Heart right ventricle (tissue), 16 donors: ENCODE measurements at places on chromosomes 6 and 20. TPM values are rescaled to one million over a fixed set of nuclear protein-coding genes. Genes with fewer than 3 reads are reported as not detected.

ZSWIM1 gene
- 9.6 TPM for total RNA-seq

PRDM1 gene
- 1.6 TPM for total RNA-seq

LAMA5 gene
- 85.7 TPM for total RNA-seq

CCR6 gene
- total RNA-seq = not detected

KIF3B gene
- total RNA-seq = 11.2 TPM

DNA sequence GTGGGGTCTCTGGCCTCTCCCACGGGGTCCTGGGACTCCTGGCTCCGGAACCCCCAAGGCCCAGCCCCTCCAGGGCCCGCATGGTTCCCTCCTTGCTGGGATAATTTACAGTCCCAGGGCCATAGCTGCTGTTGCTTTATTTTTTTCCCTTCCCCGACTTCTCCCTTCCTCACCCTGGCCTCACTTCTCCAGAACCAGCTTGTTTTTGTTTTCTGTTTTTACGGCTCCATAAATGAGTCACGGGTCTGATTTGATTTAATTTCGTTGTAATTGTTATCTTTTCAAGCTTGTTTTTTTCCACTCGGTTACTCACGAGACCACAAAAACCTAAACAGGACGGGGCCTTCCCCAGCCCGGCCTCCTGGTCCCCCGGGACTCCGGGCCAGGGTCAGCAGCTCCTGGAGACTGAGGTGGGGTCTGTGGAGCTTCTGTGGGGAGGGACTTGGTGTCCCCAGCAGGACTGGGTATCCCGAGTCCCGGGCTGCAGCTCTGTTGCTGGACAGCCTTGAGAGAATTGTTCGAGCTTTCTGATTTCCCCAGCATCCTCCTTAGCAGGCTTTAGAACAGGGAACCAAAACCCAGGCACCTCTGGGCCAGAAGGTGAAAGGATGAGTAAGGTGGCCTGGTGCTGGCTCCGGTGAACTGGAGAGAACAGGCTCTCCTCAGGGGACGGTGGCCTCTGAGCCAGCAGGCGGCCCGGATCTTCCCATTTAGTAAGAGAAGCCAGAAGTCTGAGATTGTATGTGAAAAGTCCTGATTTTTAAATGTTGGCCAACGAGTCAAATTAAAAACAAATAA lies 94.9 kb downstream of the CEBPB start:
- DNase-seq = no peak
- H3K27ac ChIP-seq = peak overlapping the region; percentile 85
- H3K4me1 ChIP-seq = peaks cover 10% of the 10 kb centered on the region

DNA sequence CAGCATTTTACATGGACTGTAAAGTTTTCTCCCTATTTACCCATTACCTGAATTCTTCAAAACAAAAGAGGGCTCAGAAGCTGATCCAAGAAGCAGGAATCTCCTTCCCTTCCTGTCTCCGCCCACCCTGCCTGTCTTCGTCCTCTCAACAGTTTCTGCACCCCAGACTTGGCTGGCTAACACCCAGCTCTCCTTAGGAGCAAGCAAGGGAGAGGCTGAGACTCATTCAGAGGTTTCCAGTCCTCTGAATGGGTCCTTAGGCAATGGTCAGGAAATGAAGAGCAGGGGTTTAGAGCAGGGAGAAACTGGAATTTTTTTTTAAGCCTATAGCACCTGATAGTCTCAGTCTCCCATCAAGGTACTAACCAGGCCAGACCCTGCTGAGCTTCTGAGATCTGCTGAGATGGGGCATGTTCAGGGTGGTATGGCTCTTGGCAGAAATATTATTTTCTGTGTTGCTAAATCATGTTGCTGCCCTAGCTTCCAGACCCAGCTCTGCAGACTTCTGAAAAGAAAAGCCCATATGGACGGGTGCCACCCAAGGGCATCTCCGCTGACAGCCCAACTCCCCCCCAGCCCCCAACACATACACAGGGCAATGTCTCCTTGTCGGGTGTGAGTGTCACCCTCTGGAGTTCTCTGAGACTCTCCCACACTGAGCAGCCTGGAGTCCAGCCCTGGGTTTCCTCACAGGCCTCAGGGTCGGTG lies 74.6 kb upstream of the CD93 start:
- H3K4me1 ChIP-seq = peaks cover 50% of the 10 kb centered on the region
- no peaks in the 10 kb centered on the region for H3K27me3 ChIP-seq
- H3K27ac ChIP-seq = peak overlapping the region; percentile 60
- H3K36me3 ChIP-seq = no peaks in the 10 kb centered on the region

- no peaks in the 10 kb centered on the region for H3K36me3 ChIP-seq
- no peaks in the 10 kb centered on the region for H3K4me1 ChIP-seq
- H3K4me3 ChIP-seq = no peak overlapping the region
- no peak overlapping the region for H3K27ac ChIP-seq
- DNase-seq = no peak
- H3K27me3 ChIP-seq = no peaks in the 10 kb centered on the region
Measured at GRCh38 chr6:89619567-89619966, 19.0 kb downstream of the LYRM2 start.

DNA sequence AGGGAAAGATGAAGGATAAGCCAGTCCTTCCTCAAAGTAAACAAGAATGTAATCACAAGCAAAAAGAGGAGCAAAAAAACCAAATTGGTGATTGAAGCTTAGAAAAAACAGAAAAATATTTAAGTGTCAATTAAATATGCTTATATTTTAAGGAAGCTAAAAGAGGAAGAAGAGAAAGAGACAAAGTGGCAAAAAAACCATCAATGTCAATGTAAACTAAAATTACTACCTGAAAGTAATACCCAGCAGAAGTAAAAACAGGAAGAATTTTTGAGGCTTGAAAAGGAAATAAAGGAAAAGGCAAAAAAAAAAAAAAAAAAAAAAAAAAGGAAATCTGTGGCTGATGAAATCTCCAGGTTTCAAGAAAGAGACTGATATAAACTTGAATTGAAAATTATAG lies 36.2 kb upstream of the OGFRL1 start:
- no peak overlapping the region for H3K27ac ChIP-seq
- H3K27me3 ChIP-seq = no peaks in the 10 kb centered on the region
- H3K36me3 ChIP-seq = no peaks in the 10 kb centered on the region
- peaks cover 48% of the 10 kb centered on the region for H3K4me1 ChIP-seq
- no peak overlapping the region for H3K4me3 ChIP-seq

GRCh38 chr6:52726193-52726542 lies 37.1 kb downstream of the GSTA2 start:
- H3K4me3 ChIP-seq = no peak overlapping the region
- no peaks in the 10 kb centered on the region for H3K27me3 ChIP-seq
- H3K4me1 ChIP-seq = no peaks in the 10 kb centered on the region
- H3K27ac ChIP-seq = no peak overlapping the region
- no peaks in the 10 kb centered on the region for H3K36me3 ChIP-seq

GRCh38 chr6:88165844-88166492 lies at the start of gene CNR1:
CNR1 (minus strand) TSS chr6:88166347; CDS start chr6:88145274, 21,073 bp downstream.
- peaks cover 88% of the 10 kb centered on the region for H3K27me3 ChIP-seq
- no peak within 1 kb of the TSS for H3K27ac ChIP-seq
- peak within 1 kb of the TSS; percentile 61 for H3K4me3 ChIP-seq
- H3K4me1 ChIP-seq = peaks cover 18% of the 10 kb centered on the region

SOX4 gene
- 10.5 TPM for total RNA-seq

DOK5 gene
- 17.3 TPM for total RNA-seq

MOG gene
- 2.5 TPM for total RNA-seq

DNA sequence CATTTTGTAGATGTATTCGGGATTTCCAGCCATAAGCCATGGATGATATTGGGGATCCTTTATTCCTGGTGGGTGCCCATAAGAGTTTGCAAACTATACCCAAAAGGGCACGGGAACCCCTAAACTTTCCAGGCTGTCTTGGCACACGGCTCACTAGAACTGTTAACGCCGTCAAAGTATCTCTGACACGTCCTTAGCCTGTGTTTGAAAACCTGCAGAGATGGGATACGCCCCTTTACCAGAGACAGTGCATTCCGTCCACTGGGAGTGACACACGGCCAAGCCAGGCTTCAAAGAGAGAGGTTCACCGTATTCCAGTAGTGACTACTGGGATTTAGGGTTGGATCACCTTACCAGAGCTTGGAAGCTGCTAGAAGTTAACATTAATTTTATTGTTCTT lies 95.0 kb downstream of the THBS2 start:
- H3K4me3 ChIP-seq = no peak overlapping the region
- peaks cover 27% of the 10 kb centered on the region for H3K4me1 ChIP-seq
- H3K27ac ChIP-seq = peak overlapping the region; percentile 61
- no peaks in the 10 kb centered on the region for H3K36me3 ChIP-seq
- no peaks in the 10 kb centered on the region for H3K27me3 ChIP-seq

DNA sequence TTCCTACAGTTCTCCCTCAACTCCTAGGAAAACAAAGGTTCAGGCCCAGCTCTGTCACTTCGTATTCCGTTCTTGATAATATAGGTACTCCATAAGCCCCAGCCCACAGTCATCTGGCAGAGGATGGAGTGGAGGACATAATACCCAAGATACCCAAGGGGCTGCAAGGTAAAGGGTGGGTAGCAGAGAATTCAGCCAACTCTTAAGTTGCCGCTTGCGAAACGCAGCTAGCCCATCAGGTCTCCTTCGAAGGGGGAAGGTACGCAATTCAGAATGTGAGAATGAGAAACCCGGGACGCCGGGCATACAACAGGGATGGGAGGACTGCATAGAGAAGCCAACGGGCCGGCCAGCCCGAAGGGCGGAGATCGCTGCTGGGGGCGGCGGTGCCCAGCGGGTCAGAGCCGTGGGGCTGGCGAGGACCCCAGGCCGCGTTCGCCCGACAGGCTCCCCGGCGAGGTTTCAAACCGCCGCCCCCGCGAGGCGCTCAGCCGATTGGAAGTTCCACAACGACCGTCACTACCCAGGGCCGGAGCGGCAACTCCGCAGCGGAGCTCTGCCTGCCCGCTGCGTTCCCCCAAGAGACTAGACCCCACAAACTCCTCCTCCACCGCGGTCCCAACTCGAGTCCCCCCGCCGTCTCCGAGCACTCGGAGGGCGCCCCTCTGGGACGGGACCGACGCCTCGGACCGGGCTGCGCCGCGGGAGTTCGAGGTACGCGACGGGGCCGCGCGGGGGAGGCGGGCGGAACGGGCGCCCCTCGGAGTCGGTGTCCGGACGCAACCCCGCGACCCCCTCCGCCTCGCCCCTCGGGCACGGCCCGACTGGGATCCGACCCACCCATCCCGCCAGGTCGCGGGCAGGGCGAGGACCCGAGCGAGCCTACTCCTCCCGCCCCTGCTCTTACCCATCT lies 911 bp downstream of the CDK19 start:
- no peaks in the 10 kb centered on the region for H3K36me3 ChIP-seq
- no peaks in the 10 kb centered on the region for H3K27me3 ChIP-seq
- DNase-seq = peak; percentile 44
- H3K27ac ChIP-seq = peak overlapping the region; percentile 96
- peaks cover 16% of the 10 kb centered on the region for H3K4me1 ChIP-seq

GRCh38 chr6:1729133-1729749 lies 119.5 kb downstream of the FOXC1 start:
- no peaks in the 10 kb centered on the region for H3K36me3 ChIP-seq
- DNase-seq = no peak
- no peaks in the 10 kb centered on the region for H3K27me3 ChIP-seq
- H3K27ac ChIP-seq = no peak overlapping the region
- H3K4me1 ChIP-seq = peaks cover 2% of the 10 kb centered on the region
- H3K4me3 ChIP-seq = no peak overlapping the region

DNA sequence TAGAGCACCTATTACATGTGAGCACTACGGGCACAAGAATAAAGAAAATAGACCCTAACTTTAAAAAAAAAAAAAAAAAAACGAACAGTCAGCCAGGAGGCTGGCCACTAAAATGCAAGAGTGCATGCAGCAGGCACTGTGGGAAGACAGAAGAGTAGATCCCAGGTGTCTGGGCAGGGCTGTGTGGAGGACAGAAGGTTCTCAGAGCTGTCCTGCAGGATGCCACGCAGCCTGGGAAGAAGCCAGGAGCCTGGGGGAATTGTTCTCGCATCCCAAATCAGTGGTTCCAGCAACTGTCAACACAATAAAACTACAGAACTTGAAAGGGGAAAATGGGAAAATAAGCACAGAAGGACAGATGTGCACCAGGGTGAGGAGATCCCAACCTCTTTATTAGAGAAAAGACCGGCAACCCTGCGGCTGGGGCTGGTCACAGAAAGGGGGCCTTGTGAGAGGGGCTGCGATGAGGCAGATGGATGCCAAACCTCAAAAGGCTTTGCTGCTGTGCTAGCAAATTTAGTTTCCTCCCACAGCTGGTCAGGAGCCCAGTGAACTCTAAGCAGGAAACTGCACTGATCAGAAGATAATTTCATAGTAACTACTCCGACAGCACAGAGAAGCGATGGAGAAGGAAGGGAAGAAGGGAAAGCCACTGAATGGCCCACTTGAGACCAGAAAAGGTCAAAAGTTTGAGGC lies 30.9 kb downstream of the MAP3K5 start:
- no peak overlapping the region for H3K4me3 ChIP-seq
- H3K27ac ChIP-seq = peak overlapping the region; percentile 87
- H3K36me3 ChIP-seq = no peaks in the 10 kb centered on the region
- H3K27me3 ChIP-seq = no peaks in the 10 kb centered on the region

GRCh38 chr6:124869416-124869815 lies 92.8 kb upstream of the RNF217 start:
- no peak overlapping the region for H3K4me3 ChIP-seq
- H3K4me1 ChIP-seq = no peaks in the 10 kb centered on the region
- no peak overlapping the region for H3K27ac ChIP-seq
- DNase-seq = no peak
- H3K36me3 ChIP-seq = no peaks in the 10 kb centered on the region

ADGRB3 gene
- total RNA-seq = 0.66 TPM

DNA sequence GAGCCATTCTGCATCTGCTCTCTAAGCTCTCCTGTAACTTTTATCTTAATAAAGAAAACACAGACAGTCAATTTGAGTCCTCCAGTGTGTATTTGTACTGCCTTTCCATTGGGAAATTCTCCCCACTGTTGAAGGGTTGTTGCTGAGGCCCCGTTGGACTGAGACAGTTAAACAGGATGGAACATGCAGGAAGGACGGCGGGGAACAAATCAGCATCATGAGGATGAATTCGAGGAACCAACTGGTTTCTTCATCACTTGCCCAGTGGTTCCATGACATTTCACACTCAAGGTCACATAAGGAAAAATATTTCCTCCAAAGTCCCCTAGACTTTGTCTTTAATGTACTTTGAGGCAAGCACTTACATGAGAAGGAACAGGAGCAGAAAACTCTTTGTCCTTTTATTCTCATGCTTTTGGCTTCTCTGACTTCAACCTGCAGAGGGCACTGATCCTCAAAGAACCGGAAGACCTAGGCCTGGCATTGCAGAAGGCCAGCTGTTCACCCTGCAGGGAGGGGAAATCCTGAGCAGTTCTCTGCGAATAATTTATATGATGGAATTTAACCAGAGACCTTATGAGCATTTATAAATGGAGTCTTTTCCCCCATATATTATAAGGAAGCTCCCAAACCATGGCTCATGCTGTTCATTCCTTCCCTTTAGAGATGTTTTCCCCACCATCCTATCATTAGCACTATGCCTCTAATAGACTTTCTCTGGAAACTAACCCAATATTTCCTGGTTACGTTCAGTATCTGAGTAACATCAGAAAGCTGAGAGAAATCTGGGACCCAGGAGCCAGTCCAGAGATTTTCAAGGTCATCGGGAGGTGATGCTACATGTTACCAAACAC lies 55.2 kb upstream of the ADGRF1 start:
- H3K36me3 ChIP-seq = no peaks in the 10 kb centered on the region
- H3K27me3 ChIP-seq = no peaks in the 10 kb centered on the region
- H3K4me1 ChIP-seq = peaks cover 25% of the 10 kb centered on the region
- peak overlapping the region; percentile 32 for H3K27ac ChIP-seq
- no peak for DNase-seq
- H3K4me3 ChIP-seq = no peak overlapping the region

GRCh38 chr20:62540504-62540903 lies 64.7 kb upstream of the GATA5 start:
- no peaks in the 10 kb centered on the region for H3K27me3 ChIP-seq
- no peak overlapping the region for H3K4me3 ChIP-seq
- H3K27ac ChIP-seq = no peak overlapping the region
- no peak for DNase-seq
- peaks cover 12% of the 10 kb centered on the region for H3K4me1 ChIP-seq
- no peaks in the 10 kb centered on the region for H3K36me3 ChIP-seq

MYCT1 gene
- 14.6 TPM for total RNA-seq
